ENCODE measurements at places on chromosomes 3 and 15.
A peak's percentile ranks its signal among the peaks of the same experiment; 100 is the strongest.

DNA sequence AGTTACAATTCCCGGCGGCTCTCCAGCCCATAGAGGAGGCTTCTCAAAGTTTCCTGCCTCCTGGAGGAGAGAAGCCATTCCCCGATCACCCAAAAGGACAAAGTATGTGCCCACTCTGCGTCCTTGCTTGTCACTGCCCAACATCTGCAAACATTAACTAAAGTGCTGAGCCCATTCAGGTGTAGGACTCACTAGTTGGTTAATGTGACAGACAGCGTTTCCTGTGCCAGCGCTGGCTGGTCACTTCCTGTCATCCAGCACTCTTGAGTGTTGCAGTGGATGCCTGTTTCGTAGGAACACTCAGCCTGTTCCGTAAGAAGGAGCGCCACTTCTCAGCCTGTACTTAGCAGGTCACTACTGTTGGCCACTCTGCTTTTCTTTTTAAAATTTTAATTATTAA lies 100.3 kb downstream of the APBA2 start:
- peak overlapping the region; percentile 69 for H3K4me3 ChIP-seq
- no peaks in the 10 kb centered on the region for H3K27me3 ChIP-seq
- H3K36me3 ChIP-seq = peaks cover 4% of the 10 kb centered on the region
- no peak overlapping the region for H3K27ac ChIP-seq

- no peaks in the 10 kb centered on the region for H3K4me1 ChIP-seq
- DNase-seq = no peak
- no peak overlapping the region for H3K27ac ChIP-seq
- H3K36me3 ChIP-seq = no peaks in the 10 kb centered on the region
Observed at GRCh38 chr3:109265295-109265694, 51.0 kb downstream of the DPPA2 start.

- no peak overlapping the region for H3K27ac ChIP-seq
- H3K4me1 ChIP-seq = peaks cover 45% of the 10 kb centered on the region
- H3K27me3 ChIP-seq = peaks cover 22% of the 10 kb centered on the region
- peaks cover 1% of the 10 kb centered on the region for H3K36me3 ChIP-seq
- no peak for DNase-seq
Observed at GRCh38 chr3:119631516-119631915, 28.9 kb downstream of the POPDC2 start.

- DNase-seq = no peak
- H3K4me3 ChIP-seq = no peak overlapping the region
- H3K27ac ChIP-seq = no peak overlapping the region
- no peaks in the 10 kb centered on the region for H3K36me3 ChIP-seq
Observed at GRCh38 chr15:48914717-48915116, 36.8 kb downstream of the EID1 start.

GRCh38 chr3:136731274-136731884 lies 20.8 kb downstream of the STAG1 start:
- no peaks in the 10 kb centered on the region for H3K36me3 ChIP-seq
- DNase-seq = no peak
- peak overlapping the region; percentile 14 for H3K27ac ChIP-seq
- H3K27me3 ChIP-seq = no peaks in the 10 kb centered on the region

GRCh38 chr3:132659000-132659364 lies 627 bp downstream of the ACAD11 start:
- H3K27me3 ChIP-seq = no peaks in the 10 kb centered on the region
- peaks cover 1% of the 10 kb centered on the region for H3K36me3 ChIP-seq
- peak overlapping the region; percentile 73 for H3K27ac ChIP-seq
- no peak for DNase-seq
- peaks cover 52% of the 10 kb centered on the region for H3K4me1 ChIP-seq

- H3K36me3 ChIP-seq = no peaks in the 10 kb centered on the region
- H3K27me3 ChIP-seq = peaks cover 34% of the 10 kb centered on the region
- no peak for DNase-seq
- peaks cover 4% of the 10 kb centered on the region for H3K4me1 ChIP-seq
Observed at GRCh38 chr15:59931646-59932261, 72.4 kb upstream of the FOXB1 start.

DNA sequence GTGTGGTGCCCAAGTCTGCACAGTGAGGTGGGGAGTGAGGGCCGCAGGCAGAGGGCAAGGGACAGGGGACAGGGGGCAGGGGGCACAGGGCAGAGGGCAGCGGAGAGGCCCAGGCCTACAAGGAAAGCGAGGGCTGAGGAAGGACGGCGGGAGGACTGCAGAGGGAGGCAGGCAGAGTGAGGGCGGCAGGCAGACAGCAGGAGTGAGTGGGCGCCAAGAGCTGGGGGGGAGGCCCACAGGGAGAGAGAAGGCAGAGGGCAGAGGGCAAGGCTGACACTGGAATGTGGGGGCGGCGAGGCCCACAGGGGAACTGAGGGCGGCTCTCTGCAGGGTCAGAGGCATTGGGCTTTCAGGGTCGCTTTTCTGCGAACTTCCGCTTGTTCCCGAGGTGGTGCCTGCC lies 267.8 kb upstream of the NDN start:
- no peaks in the 10 kb centered on the region for H3K27me3 ChIP-seq
- no peak overlapping the region for H3K4me3 ChIP-seq
- H3K4me1 ChIP-seq = no peaks in the 10 kb centered on the region
- no peak overlapping the region for H3K27ac ChIP-seq

DNA sequence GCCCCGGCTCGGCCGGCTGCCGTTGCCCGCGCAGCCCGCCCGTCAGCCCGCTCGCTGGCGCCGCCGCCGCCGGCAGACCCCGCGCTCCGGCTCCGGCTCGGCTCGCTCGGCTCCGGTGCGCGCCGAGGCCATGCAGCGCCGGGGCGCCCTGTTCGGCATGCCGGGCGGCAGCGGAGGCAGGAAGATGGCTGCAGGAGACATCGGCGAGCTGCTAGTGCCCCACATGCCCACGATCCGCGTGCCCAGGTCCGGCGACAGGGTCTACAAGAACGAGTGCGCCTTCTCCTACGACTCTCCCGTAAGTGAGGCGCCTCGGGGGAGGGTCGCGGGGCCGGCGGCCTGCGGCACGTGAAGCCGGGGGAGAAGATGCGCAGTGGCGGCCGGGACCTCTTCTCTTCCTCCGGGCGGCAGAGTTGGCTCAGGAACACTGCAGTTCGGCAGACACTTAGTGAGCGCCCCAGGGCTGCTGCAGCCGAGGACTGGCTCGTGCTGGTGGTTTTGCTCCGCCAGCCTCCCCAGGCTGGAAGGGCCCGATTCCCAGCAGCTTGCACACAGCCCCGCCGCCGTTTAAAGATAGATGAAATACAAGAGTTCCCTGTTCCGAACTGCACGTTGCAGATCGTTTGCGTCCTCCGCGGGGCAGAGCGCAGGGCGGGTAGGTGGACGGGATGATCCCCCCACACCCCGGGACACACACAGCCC lies 407 bp downstream of the USP13 start:
- peak; percentile 66 for DNase-seq
- peaks cover 6% of the 10 kb centered on the region for H3K36me3 ChIP-seq
- H3K4me1 ChIP-seq = peaks cover 29% of the 10 kb centered on the region
- H3K27me3 ChIP-seq = peaks cover 11% of the 10 kb centered on the region
- H3K27ac ChIP-seq = peak overlapping the region; percentile 88

GRCh38 chr3:83956431-83956830 lies 1002.4 kb upstream of the CADM2 start:
- no peak for DNase-seq
- H3K27me3 ChIP-seq = no peaks in the 10 kb centered on the region
- no peak overlapping the region for H3K4me3 ChIP-seq
- no peaks in the 10 kb centered on the region for H3K36me3 ChIP-seq
- no peaks in the 10 kb centered on the region for H3K4me1 ChIP-seq

DNA sequence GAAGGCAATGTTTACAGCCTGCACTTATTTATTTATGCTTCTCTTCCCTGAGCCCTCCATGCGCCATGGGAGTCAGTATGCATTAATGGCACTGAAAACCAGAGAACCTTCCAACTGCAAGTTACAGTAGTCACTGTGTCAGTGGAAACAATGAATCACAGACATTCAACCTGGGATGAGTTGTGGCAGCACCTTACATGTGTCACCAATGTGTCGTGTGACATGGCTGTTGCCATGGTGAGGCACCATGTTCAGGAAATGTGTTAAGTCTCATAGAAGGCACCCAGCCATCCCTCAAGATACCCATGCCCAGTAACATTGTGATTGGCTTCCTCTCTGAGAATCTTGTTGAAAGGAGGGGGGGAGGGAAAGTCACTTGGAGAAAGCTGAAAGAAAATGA lies 105.0 kb downstream of the FOXP1 start:
- H3K4me1 ChIP-seq = peaks cover 83% of the 10 kb centered on the region
- H3K36me3 ChIP-seq = peaks cover 12% of the 10 kb centered on the region
- no peaks in the 10 kb centered on the region for H3K27me3 ChIP-seq
- peak overlapping the region; percentile 93 for H3K27ac ChIP-seq
- DNase-seq = peak; percentile 73

DNA sequence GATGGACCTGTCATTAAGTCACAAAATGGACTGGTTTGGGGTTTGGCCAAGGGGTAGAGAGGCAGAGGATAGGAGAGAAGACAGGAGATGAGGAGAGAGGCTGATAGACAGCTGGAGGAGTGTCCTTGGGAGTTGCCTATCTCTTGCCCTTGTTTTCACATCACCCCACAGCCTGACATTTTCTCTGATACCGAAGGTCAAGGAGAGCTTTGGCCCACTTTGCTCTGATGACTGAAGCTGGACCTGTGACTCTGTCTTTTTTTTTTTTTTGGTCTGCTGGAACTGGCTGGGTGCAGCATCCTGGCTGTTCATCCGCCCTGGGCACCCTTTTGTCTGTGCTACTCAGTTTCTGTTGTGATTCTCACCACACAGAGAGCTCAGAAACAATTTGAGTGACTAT lies 5.1 kb downstream of the GPD1L start:
- H3K36me3 ChIP-seq = peaks cover 4% of the 10 kb centered on the region
- H3K27ac ChIP-seq = peak overlapping the region; percentile 47
- H3K4me3 ChIP-seq = no peak overlapping the region
- H3K4me1 ChIP-seq = peaks cover 70% of the 10 kb centered on the region
- H3K27me3 ChIP-seq = no peaks in the 10 kb centered on the region

DNA sequence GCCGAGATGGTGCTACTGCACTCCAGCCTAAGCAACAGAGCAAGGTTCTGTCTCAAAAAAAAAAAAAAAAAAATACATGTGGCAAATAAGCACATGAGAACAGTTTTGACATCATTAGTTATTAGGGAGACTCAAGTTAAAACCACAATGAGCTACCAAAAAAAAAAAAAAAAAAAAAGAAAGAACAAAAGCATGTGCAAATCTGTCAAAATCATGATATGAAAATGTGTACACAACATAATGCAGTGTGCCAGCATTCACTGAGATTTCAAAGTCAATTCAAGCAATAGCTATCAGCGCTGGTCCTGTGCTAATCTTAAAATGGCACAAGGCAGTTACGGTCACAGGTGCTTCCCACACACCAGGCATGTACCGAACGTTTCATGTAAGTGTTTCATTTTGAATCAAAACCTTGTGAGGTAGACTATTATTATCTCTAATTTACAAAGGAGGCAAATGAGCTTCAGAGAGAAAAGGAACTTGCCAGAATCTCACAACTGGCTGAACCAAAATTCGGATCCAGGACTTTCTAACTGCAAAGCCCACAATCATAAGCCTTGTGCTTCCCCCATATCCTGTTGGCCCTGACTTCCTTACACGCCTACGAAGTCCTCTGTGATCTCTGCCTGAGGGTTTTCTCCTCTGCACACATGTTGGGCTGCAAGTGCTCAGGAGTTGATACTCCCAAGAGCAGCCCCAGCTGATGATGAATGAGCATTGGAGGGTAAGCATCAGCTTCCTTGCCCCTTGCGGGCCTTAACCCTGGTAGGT lies 200.1 kb upstream of the PROK2 start:
- H3K4me1 ChIP-seq = peaks cover 70% of the 10 kb centered on the region
- no peaks in the 10 kb centered on the region for H3K27me3 ChIP-seq
- peak overlapping the region; percentile 71 for H3K4me3 ChIP-seq
- H3K36me3 ChIP-seq = peaks cover 8% of the 10 kb centered on the region
- peak; percentile 42 for DNase-seq

DNA sequence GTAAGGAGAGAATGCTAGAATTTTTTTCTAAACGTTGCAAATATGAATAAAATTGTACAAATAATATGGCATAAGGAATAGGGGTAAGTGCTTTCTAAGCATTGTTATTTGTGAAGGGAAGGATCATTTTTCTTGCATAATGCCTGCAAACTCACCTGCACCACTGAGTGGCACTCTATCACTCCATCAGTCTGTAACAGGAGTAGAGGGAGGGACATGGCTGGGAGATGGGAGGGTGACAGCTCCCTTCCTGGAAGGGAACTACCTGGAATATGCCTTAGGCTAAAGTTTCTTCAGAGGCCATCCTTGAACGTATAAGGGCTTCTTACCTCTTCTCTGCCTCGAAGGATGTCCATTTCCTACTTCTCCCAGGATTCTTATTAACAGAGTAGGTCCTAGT lies 3.0 kb downstream of the NAALADL2 start:
- no peaks in the 10 kb centered on the region for H3K36me3 ChIP-seq
- no peaks in the 10 kb centered on the region for H3K27me3 ChIP-seq
- H3K4me1 ChIP-seq = no peaks in the 10 kb centered on the region
- H3K4me3 ChIP-seq = no peak overlapping the region

- H3K4me1 ChIP-seq = no peaks in the 10 kb centered on the region
- no peak overlapping the region for H3K4me3 ChIP-seq
- peak overlapping the region; percentile 52 for H3K27ac ChIP-seq
- H3K27me3 ChIP-seq = peaks cover 9% of the 10 kb centered on the region
- no peaks in the 10 kb centered on the region for H3K36me3 ChIP-seq
- no peak for DNase-seq
Observed at GRCh38 chr3:42762046-42762724, 10.9 kb downstream of the CCDC13 start.

GRCh38 chr15:62950462-62950931 lies 92.0 kb upstream of the TPM1 start:
- DNase-seq = no peak
- H3K36me3 ChIP-seq = no peaks in the 10 kb centered on the region
- no peak overlapping the region for H3K27ac ChIP-seq
- H3K4me3 ChIP-seq = no peak overlapping the region

DNA sequence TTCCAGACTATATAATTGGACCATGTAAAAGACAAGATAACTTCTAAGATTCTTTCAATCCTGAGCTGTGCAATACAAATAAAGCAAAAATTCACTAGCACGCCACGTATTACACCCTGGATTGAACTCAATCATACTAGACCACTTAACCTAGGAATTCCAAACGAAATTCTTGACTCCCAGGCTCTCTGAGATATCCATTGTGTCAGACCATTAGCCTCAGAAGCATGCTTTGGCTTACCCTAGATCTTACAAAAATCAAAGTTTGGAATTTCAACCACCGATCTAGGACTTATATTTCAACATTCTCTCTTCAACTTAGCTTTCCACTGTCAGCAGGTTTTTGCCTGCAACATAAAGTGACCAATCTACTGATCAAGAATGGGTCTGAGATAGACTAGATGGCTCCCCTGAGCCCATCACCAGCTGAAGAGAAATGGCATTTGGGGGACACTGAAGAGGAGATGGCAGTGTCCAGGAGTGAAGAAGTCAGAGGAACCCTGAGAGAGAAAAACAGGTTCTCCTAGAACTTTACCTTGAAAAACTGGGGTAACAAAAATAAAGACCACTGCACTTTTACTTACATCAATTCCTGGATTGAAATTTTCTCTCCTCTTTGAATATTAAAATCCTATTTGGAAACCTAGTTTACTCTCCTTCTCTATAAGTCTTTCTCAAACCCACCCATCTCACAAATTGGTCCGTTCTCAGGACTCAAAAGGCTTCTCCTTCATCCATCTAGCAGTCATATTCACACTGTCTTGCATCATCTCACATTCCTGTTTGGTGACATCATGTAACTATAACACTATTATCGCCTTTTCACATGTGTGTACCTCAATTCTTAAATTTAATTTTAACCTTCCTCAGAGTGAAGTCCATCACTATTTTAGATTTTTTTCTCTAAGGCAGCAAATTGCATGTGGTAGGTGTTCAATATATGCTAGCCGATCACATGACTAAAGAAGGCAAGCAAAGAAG lies 18.5 kb downstream of the CPNE4 start:
- H3K36me3 ChIP-seq = no peaks in the 10 kb centered on the region
- peaks cover 11% of the 10 kb centered on the region for H3K27me3 ChIP-seq
- DNase-seq = no peak
- no peak overlapping the region for H3K27ac ChIP-seq
- no peaks in the 10 kb centered on the region for H3K4me1 ChIP-seq

All from activated T-cell treated with anti-CD3 and anti-CD28 coated beads, Interleukin-2, amount 50 U/mL, for 72 hours (primary cell).